ENCODE measurements at places on chromosomes 13 and 19.

DNA sequence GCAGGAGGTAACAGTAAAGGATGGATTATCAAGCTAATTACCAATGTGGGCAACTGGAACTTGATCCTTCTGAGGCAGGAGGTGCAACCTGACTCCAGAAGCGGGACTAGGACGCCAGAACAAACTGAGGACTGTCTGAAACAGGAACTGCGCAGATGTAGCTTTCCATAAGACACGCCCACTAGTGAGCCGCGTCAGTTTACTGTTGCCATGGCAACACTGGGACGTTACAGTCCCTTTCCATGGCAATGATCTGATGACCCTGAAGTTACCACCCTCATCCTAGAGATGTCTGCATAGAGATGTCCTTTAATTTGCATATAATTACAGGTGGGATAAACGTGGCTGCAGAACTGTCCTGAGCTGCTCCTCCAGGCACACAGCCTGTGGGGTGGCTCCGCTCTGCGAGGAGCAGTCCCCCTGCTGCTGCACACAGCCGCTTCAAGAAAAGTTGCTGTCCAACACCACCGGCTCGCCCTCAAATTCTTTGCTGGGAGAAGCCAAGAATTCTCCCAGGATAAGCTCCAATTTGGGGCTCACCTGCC lies 816.6 kb downstream of the UQCRFS1 start:
- no peak for DNase-seq

GRCh38 chr19:54107876-54108490 lies 5.3 kb downstream of the NDUFA3 start:
- no peak for DNase-seq

DNA sequence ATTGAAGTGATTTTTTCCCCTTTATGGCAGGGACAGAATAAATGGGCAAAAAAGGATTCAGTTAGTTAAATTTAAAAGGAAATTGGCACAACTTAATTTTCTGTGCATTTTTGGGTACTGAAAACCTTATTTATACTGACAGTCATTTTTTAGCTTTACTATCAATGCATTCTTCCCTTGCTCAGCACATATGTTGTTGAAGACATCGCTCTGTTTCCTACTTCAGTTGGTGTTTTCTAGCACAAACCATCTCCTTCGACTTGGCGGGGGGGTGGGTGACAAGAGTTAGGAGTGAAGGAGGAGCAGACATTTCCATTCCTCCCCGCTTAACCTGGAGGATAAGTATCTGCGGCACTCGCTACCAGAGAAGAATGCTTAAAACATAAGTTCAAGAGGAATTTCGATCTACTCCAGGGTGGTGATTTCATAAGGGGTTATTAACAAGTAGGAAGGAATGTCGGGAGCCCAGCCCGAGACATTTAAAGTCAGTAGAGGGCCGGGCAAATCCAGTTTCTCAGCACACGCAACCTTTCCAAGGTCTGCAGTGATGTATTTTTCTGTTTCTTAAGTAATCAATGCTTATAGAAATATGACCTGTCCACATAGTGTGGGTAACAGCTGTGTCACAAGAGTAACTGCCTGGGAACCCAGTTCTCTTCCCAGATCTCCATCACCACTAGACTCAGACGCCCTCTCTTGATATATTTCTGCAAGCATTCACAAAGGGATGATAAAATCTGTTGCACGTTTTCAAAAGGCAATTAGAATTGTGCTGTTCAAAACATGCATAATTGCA lies 525.8 kb downstream of the MYO16 start:
- no peak for DNase-seq

DNA sequence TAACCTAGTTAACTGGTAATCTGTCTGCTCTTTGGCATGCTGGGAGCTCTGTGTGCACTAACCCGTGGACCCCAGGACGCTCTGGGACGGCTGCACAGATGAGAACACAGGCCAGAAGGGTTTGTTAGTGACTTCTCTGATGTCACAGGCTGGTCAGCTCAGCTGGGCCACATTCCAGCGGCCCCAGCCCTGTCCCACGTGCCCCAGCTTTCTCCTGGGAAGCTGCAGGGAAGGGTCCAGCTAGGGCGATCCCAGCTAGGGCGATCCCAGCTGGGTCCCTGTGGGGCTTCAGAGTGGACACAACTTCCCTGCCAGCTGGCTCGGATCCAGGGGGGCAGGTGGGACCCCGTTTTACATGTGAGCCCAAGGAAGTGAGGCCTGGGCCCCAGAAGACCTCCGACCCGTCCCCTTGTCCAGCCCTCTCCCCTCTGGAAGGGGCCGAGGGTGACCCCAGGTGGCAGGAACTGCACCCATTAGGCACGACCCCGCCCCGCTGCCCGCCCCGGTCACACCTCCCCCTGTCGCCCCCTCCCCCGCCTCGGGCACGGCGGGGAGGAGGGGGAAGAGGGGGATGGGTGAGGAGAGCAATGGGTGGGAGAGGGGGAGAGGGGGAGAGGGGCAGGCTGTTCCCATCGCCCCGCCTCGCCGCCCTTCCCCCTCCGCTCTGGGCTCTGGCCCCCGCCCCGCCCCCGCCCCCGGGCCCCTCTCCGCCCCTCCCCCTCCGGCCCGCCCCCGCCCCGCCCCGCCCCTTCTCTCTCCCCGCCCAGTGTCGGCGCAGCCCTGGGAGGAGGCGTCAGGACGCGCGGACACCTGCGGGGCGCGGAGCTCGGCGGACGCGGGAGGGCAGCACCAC lies 75.2 kb upstream of the MCF2L start:
- DNase-seq, result no peak

DNA sequence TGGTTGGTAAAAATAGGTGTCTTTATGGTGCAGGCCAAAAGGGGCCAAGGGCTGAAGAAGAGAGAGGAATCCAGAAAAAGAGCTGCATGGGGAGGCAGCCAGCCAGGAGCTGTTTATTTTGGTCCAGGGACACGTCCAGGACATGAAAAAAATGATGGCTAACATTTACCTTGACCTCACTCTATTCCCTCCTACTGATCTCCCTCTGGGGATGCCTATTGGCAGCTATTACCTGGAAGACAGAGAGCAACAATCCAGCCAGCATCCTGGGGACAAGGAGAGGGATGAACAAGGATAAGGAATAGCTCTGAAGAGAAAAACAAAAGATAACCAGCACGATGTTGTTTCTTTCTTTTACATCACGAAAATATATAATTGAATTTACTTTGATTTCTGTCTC lies 1599.6 kb downstream of the SLITRK5 start:
- DNase-seq, result no peak

- no peak for DNase-seq
Observed at GRCh38 chr13:26987486-26988013, 184.1 kb downstream of the USP12 start.

GRCh38 chr19:2732157-2732725 lies 7.6 kb downstream of the SLC39A3 start:
- DNase-seq, result no peak

GRCh38 chr13:93238711-93239110 lies 12.1 kb downstream of the GPC6 start:
- DNase-seq, result no peak

- no peak for DNase-seq
Observed at GRCh38 chr19:33865306-33865705, 68.6 kb downstream of the KCTD15 start.

DNA sequence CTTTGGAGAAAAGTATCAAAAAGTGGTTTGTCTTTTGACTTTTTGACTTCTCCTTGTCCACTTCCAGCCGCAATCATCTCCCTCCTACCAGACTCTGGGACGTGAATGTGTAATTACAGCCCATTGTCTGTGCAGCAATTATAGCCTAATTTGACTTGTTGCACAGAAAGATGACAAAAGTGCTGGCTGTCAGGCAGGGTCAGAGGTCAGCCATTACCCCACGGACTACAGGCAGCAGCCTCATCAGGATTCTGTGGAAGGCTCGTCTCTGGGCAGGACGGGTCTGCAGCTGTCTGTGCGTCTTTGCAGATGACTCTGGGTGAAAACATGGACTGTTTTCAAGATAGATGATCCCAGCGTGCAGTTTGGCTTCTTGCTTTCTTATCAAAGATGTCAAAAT lies 102.2 kb upstream of the EDNRB start:
- DNase-seq, result no peak

- DNase-seq, result no peak
Observed at GRCh38 chr19:771332-771785, 20.4 kb downstream of the MISP start.

DNA sequence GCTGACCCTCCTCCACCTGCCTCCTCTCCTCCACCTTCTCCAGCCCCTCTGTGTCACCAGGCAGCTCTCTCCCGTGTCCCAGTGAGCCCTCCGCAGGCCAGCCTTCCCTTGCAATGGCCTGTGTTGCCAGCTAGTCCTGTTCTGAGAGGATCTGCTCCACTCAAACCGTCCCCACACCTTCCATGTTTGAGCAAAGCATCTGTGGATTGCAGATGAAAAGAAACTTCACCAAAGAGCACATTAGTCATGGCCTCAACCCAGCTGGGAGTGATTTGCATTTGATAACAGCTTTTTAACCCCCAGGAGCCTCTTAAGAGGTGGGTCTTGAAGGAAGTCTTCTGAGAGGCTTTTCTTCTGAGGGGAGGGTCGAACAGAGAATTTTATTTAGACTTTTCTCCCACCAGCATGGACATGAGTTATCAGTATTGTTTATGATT lies 72.8 kb downstream of the COL4A2 start:
- no peak for DNase-seq

GRCh38 chr13:39123578-39123977 lies 85.3 kb downstream of the NHLRC3 start:
- no peak for DNase-seq

GRCh38 chr19:2740314-2740656 lies 468 bp upstream of the SLC39A3 start:
- no peak for DNase-seq

DNA sequence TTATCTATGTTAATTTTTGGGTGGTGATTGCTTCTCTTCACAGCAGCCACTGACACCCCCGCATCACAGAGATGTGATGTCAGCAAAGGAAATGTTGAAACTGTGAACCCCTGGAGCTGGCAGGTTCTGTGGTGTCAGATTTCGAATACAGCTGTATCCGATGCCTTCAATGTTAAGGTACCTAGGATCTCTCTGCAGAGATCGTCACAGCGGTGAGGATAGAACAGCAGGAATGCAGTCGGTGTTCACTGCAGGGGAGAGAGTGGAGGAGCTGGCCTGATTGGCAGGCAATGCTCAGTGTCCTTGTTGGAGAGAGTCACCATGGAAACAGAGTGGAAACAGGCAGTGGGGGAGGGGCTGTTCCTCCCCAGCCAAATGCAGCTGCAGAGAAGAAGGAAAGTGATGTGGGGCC lies 79.5 kb upstream of the ZNF835 start:
- DNase-seq, result no peak

DNA sequence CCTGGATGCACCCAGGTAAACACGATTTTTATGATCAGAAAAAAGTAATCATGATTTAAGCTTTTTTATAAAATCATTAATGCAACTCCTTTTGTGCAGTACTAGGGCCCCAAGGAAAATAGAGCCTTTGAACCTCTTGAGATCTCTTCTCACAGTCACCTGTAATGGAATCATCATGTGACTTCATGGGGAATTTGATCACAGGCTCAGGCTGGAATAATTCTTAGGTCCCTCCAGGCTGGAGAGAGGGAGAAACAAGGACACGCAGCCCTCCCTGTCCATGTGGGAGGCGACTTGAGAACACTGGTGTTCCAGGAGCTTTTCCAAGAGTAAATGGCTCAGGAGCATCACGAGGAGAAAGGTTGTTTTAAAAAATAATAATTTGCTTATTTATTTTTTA lies 156.1 kb downstream of the NUFIP1 start:
- DNase-seq, result no peak

GRCh38 chr19:17194608-17195007 lies 20.5 kb upstream of the USE1 start:
- DNase-seq, result no peak

DNA sequence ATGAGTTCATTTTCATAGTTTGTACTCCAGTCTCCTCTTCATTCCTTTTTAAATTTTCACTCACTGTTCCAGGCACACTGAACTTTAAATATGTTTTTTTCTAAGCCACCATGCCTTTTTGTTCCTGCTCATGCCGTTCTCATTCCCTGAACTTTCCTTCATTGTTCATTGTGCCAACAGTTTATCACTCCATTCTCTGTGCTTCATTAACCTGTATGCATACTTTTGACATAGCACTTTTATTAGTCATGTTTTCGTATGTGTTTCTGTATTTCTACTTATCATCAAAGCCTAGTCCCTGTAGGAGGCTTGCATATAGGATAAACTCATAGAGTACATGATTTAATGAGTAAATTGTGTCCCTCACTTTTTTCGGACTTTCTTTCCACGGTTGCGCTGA lies 65.3 kb downstream of the PCDH20 start:
- no peak for DNase-seq

DNA sequence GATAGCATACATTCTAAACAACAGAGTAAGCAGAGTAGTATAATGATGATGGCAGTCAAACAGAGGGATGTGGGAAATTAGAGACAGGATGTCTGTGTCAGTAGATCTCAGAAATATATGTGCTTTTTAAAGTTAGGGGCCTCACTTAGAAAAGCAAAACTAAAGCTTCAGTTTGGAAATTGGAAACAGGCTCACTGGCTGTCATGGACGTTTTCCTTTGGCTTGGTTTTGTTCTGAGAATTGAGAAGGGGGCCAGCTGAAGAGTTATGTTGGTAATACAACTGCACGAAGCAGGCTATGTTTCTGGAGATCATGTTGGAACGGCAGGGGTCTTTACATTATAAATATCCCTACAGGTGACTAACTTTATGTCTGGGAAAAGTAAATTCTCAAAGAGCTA lies 261.3 kb downstream of the LMO7 start:
- no peak for DNase-seq

DNA sequence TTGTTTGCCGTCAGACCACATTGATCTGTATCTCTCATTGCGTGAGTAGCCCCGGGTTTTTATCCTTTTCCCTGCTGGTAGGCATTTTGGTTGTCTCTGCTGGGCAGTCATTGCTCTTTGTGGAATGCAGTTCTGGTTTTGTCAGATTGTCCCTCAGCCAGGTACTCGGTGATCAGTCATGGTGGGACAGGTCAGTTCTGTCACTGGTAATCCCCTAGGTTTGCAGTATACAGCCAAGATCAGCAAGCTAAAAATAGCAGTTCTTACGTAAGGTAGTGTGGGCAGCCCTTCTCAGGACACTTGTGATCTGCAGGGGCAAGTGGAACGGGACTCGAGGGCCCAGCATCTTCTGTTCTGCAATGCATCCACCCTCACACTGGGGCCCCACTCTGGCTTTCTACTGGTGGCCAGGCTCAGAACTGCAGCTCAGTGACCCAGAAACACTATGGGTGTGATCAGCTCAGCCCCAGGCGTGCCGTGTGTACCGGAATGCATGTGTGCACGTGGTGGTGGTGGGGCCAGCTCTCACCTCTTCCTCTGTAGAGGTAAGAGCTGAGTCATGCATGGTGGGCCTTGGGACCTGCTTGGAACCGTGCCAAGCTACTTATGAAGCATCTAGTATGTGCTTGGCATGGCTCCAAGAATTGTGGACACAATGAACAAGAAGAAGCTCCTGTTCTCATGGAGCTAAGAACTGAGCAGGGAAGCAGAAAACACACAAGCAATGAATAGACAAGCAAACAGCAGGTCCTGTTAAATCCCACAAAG lies 6.3 kb downstream of the PLEKHF1 start:
- peak; percentile 86 for DNase-seq

Measured in stimulated activated naive CD4-positive, alpha-beta T cell treated with Interleukin-2 at 50 U/mL for 16 hours (primary cell).